Right atrium auricular region (tissue), 2 donors: ENCODE measurements at places on chromosomes 3 and 15. TPM values are rescaled to one million over a fixed set of nuclear protein-coding genes. Genes with fewer than 3 reads are reported as not detected.

DNA sequence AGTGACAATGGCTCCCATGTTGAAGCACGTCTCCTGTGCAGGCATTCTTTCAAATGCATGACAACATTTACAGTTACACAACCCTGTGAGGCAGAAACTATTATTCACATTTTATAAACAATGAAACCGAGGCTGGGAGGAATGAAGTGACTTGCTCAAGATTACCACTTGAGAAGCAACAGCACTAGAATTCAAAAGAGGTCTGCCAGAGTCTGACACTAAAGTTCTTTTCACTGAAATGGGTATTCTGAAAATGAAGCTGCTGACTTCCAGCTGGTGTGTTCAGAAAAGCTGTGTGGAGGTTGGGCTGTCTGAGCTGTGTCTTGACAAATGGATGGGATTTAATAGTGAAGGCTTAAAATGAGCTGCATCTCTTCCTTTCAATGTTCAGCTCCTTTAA, 104.4 kb downstream of the THSD4 start:
- DNase-seq, result no peak
- no peaks in the 10 kb centered on the region for H3K4me1 ChIP-seq
- H3K27ac ChIP-seq, result peak overlapping the region; percentile 24
- no peaks in the 10 kb centered on the region for H3K27me3 ChIP-seq

DNA sequence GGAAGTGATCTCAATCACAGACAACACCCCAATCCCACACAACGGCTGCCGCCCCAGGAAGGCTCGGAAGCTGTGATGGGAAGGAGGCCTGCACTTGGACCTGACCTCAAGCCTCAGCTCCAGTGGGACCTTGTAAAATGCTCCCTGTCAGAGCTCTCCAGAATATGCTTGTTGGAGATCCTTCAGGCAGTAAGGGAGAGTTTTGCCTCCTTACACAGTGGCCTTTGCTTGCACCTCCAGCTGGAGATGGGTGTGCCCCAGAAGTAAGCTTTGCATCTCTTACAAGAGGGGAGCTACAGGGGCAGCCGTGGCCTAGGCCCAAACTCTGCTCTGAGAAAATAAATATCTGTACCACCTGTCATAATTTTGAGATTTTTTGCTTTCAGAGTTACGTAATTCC, 10.4 kb downstream of the MRPS11 start:
- H3K27ac ChIP-seq, result no peak overlapping the region
- H3K36me3 ChIP-seq, result peaks cover 42% of the 10 kb centered on the region
- no peaks in the 10 kb centered on the region for H3K27me3 ChIP-seq
- no peaks in the 10 kb centered on the region for H3K4me1 ChIP-seq
- DNase-seq, result no peak
- no peak overlapping the region for H3K4me3 ChIP-seq

DNA sequence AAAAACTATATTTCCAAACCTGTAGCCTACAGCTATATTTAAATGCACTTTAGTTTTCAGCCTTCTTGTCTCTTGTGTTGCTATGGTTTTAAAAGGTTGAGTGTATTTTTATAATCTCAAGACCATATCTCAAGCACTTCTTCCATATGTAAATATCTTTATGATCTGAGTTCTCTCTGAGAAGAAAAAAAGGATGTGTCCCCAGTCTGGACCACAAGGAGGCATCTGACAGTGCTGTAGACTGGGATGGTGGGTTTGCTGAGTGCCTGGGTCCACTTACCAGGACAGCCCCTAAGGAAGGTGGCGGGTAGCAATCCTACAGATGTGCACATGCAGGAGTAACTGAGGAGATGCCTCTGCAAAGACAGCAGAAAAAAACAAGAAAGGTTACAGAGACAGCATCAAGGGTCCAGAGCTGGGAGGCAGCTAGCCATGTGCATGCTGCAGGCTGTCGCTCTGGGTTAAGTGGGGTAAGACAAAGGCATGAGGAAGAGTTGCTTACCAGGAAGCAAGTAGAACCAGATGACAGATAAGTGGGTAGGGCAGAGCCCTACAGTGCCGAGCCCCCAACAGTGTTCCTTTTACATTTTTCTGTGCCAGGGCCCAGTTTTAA, 70.6 kb upstream of the SNRK start:
- H3K36me3 ChIP-seq, result no peaks in the 10 kb centered on the region
- no peaks in the 10 kb centered on the region for H3K4me1 ChIP-seq
- no peak overlapping the region for H3K27ac ChIP-seq
- no peaks in the 10 kb centered on the region for H3K27me3 ChIP-seq
- no peak for DNase-seq
- H3K4me3 ChIP-seq, result no peak overlapping the region

DNA sequence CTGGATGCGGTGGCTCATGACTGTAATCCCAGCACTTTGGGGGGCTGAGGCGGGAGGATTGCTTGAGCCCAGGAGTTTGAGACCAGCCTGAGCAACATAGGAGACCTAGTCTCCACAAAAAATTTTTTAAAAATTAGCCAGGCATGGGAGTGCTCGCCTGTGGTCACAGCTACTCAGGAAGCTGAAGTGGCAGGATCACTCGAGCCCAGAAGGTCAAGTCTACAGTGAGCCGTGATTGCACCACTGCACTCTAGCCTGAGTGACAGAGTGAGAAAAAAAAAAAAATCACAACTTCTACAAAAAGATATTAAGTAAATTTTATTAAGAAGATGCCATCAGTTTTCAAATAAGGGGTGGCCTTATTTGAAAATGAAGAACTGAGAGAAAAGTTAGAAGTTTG, 11.9 kb upstream of the PLA2G4D start:
- no peak overlapping the region for H3K27ac ChIP-seq
- no peaks in the 10 kb centered on the region for H3K27me3 ChIP-seq
- no peak overlapping the region for H3K4me3 ChIP-seq
- DNase-seq, result no peak
- H3K4me1 ChIP-seq, result no peaks in the 10 kb centered on the region

DNA sequence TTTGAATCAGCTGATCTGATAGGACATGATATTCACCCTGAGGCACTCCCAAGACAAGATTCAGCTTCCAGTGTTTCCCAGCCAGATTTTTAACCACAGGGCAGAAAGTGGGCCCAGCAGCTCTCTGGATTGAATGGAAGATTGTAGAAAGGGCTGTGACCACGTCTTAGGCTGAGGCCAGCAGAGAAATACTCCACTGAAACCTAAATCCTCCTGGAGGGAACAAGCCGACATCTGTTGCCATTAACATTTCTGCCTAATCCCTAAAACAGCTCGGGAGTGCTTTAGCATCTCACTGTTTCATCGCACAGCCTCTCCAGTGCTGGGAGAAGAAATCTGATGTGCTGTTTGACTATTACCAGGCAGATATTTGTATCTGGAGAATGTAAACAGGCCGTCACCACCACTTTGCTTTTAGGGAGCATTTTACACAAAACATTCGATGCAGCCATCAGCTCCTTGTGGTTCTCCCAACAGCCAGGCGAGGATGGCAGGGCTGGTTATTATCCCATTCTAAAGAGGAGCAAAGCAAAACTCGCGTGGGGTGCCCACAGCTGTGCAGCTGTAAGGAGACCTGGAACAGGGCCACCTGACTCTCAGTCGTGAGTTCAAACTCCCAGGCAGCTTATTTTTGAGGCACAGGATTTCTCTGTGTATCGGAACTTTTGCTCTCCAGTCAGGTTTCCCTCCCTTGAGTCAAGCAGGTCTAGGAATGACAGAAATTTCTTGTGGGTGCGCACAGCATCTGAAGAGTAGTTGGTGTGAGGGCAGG, 117.4 kb downstream of the LIPC start:
- H3K27ac ChIP-seq, result peak overlapping the region; percentile 91
- no peaks in the 10 kb centered on the region for H3K27me3 ChIP-seq
- no peaks in the 10 kb centered on the region for H3K36me3 ChIP-seq
- DNase-seq, result peak; percentile 54

- no peaks in the 10 kb centered on the region for H3K27me3 ChIP-seq
- H3K27ac ChIP-seq, result no peak overlapping the region
- H3K4me3 ChIP-seq, result no peak overlapping the region
- DNase-seq, result no peak
- H3K36me3 ChIP-seq, result no peaks in the 10 kb centered on the region
- no peaks in the 10 kb centered on the region for H3K4me1 ChIP-seq
These were observed 104.3 kb upstream of the MEIS2 start for GRCh38 chr15:37204692-37205091.

GRCh38 chr15:42313463-42313862, 40.2 kb upstream of the TMEM87A start:
- no peak for DNase-seq
- H3K4me1 ChIP-seq, result no peaks in the 10 kb centered on the region
- H3K36me3 ChIP-seq, result peaks cover 28% of the 10 kb centered on the region
- H3K27ac ChIP-seq, result no peak overlapping the region

GRCh38 chr3:31615071-31615875, 82.5 kb downstream of the STT3B start:
- no peaks in the 10 kb centered on the region for H3K27me3 ChIP-seq
- no peaks in the 10 kb centered on the region for H3K4me1 ChIP-seq
- H3K36me3 ChIP-seq, result peaks cover under 1% of the 10 kb centered on the region
- DNase-seq, result no peak

DNA sequence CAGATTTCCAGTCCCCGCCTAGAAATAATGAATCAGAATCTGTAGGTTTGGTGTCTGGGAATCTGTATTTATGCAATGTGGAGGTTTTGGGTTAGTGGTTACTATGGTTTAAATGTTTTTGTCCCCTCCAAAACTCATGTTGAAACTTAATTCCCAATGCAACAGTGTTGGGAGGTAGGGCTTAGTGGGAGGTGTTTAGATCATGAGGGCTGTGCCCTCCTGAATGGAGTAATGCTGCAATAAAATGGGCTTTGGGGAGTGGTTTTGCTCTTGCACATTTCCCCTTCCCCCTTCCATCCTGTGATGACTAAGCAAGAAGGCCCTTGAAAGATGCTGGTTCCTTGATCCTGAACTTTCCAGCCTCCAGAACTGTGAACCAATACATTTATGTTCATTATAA, 9.2 kb upstream of the RFC4 start:
- H3K27ac ChIP-seq, result no peak overlapping the region
- DNase-seq, result no peak
- no peak overlapping the region for H3K4me3 ChIP-seq
- H3K36me3 ChIP-seq, result no peaks in the 10 kb centered on the region

DNA sequence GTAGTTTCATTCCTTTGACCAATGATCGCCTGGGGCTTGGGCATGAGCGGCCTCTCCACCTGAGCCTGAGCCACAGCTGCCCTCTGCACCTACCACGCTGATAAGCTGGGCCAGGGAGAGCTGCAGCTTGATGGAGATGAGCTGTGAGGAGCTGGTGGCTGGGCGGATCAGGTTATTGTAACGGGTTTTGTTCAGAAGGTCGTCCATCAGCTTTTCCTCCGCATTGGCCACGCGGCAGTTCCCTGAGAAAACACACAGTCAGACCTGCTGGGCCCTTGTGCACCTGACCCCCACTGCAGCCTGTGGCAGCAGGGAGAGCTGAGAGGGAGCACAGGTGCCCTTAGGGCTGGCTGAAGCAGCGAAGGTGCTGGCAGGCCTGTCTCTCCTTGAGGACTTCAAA, 5.7 kb downstream of the CHRNB4 start:
- no peak overlapping the region for H3K4me3 ChIP-seq
- no peaks in the 10 kb centered on the region for H3K36me3 ChIP-seq
- no peaks in the 10 kb centered on the region for H3K4me1 ChIP-seq
- no peak overlapping the region for H3K27ac ChIP-seq

DNA sequence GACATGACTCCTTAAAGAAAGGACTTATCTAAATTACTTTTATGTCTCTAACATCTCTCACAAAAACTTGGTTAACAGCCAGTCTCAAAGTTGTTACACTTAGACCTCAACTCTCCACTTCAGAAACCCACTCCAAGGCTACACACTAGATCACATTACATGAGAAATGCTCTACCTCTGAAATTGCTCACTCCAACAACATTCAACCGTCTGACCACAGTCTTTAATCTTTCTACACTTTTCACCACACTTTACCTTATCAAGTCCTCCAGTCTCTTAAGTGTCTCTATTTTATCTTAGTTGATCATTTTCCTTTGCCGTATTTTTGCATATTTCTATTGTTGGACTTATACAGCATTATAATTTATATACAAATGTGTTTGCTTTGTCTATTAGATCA, 5.8 kb downstream of the SLC12A6 start:
- no peak overlapping the region for H3K27ac ChIP-seq
- no peaks in the 10 kb centered on the region for H3K36me3 ChIP-seq
- no peak overlapping the region for H3K4me3 ChIP-seq
- no peak for DNase-seq
- H3K27me3 ChIP-seq, result no peaks in the 10 kb centered on the region

DNA sequence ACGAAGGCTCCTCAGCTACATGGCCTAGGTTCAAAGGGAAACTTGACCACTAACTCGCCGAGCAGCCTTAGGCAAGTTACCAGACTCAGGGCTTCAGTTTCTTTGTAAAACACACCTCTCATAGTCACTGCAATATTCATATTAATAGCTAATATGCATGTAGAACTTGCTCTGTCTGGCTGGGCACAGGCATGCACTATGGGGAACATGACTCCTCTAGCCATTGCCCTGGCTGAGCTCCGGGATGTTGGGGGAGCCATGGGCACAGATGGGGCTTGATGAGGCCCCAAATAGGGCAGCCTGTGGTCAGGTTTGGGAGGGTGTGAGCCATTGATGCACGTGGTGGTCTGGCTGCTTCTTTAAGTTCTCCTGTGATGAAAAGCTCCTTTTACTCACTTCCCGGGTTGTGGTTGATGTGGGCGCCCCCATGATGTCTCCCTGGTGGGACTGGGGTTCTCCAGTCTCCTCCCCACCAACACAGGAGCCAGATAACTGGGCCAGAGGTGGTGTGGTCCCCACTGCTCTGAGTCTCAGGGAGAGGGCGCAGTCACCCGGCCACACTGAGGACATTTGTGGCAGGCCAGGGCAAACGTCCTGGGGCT, 29.4 kb upstream of the DUSP7 start:
- H3K27ac ChIP-seq, result no peak overlapping the region
- no peak for DNase-seq
- H3K4me1 ChIP-seq, result peaks cover 40% of the 10 kb centered on the region
- H3K36me3 ChIP-seq, result no peaks in the 10 kb centered on the region

DNA sequence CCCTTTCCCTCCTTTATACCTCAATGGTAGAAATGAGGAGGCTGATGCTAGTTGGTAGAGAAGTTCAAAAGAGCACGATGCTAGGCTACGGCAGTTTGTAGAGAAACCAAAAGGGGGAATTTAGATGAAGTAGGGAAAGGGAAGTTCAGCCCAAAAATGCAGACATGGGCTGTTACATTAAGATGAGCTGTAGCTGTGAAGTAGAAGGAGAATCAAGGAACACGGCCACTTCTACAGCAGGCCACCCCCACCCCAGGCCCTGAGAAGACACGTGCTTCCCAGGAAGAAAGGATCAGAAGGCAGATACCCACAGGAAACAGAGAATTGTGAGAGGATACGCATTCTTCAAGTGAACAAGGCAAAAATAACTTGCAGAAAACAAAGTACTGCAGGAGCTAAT, 2.1 kb upstream of the PARP14 start:
- H3K36me3 ChIP-seq, result no peaks in the 10 kb centered on the region
- DNase-seq, result no peak
- H3K4me3 ChIP-seq, result no peak overlapping the region
- no peaks in the 10 kb centered on the region for H3K27me3 ChIP-seq
- H3K27ac ChIP-seq, result peak overlapping the region; percentile 93
- H3K4me1 ChIP-seq, result peaks cover 26% of the 10 kb centered on the region

- H3K27me3 ChIP-seq, result peaks cover 15% of the 10 kb centered on the region
- no peaks in the 10 kb centered on the region for H3K4me1 ChIP-seq
- H3K27ac ChIP-seq, result no peak overlapping the region
- H3K36me3 ChIP-seq, result no peaks in the 10 kb centered on the region
- no peak for DNase-seq
These were observed 18.6 kb downstream of the ZIC1 start for GRCh38 chr3:147427746-147428145.

The PIGX gene
- 12.0 TPM for total RNA-seq

The CCDC12 gene
- total RNA-seq, result 38.6 TPM

The BOC gene
- total RNA-seq, result 10.6 TPM

The PIF1 gene
- total RNA-seq, result 0.56 TPM

The EPHA6 gene
- total RNA-seq, result 0.35 TPM

The AGTR1 gene
- 35.2 TPM for total RNA-seq

The FGF7 gene
- 27.2 TPM for total RNA-seq
